ENCODE measurements at places on chromosomes 3 and 15.

- DNase-seq: no peak
Measured at GRCh38 chr15:33612721-33613304, 302.0 kb downstream of the RYR3 start.

DNA sequence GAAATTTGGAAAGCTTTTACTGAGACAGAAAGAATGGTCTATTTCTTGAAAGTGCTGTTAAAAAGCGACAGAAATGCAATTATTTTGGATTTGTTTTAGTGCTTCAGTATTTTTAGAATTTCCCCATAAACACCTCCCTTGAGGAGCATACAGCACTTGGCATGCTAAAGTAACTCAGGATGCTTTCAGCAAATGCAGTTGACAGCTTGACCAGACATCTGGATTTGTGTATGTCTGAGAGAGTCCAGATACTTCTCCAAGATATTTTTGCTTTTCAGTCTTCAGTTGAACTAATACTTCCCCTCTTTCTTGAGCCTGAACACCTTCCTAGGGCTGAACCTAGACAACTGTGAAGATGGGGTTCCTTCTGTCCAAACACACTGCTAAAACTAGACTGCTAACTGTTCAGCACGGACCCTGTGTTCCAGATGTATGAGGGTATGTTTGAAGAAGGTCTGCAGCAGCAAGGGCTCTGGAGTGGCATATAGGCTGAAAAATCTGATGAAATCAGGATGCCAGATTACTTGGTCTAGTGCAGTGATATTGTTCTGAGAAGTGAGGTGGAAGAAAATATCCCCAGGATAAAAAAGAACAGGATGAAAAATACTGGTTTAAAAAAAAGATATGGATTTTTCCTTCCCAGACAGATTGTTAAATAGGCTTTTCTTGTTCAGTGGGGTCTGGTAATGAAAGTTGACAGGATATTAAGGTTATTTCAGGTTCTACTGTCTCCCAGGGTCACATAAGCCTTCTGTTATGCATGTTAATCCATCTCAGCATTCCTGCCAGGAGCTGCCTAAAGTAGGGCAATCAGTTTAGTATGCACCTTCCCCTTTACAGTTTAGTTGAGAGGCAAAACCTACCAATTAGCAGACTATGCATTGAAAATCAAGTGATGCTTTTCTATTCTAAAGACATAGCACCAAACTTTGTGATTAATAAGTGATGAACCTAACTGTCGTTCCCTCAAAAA lies 516.9 kb upstream of the TBL1XR1 start:
- DNase-seq: no peak

DNA sequence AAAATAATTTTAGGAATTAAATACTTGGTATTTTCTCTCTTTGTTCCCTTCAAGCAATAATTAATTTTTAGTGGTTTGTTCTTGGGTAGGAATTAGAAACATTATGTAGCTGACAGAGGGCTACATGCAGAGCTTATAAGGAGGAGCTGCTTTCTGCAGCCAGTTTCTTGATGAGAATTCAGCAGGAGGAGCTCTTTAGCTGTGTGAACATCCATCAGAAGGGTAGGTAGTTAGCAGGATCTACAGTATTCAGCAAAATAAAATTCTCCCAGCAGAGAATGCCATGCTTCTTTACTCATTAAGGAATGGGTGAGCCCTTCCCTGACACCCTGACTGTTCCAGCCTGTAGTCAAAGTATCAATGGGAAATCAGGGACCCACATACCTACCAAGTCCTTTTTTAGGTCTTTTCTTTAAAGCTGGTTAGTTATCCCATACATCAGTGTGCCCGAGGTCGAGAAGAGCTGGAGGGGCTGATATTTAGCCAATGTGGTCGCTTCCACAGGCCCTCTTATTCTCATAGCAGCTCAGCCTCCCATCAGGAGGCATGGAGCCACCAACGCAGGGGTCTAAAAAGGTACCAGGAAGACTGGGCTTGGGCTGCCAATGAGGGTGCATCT lies 54.0 kb downstream of the KCNAB1 start:
- no peak for DNase-seq

- DNase-seq: no peak
Measured at GRCh38 chr3:128864351-128864811, 15.0 kb upstream of the ACAD9 start.

DNA sequence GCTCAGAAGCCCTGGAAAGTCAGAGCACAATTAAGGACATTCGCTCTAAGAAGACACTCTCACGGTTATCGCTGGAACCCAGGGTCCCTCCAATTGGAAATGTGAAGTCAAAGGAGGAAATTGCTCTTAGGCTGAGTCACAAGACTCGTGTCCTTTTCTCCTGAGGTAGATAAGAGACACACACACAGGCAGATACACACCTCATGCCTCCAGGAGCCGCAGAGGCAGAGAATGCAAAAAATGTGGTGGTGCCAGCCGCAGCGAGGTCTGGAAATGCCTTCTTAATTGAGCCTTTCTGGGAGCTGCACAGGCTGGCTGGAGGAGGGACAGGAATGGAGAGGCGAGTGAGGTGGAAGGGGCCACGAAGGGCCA lies 189.3 kb downstream of the OPA1 start:
- DNase-seq: peak; percentile 78

DNA sequence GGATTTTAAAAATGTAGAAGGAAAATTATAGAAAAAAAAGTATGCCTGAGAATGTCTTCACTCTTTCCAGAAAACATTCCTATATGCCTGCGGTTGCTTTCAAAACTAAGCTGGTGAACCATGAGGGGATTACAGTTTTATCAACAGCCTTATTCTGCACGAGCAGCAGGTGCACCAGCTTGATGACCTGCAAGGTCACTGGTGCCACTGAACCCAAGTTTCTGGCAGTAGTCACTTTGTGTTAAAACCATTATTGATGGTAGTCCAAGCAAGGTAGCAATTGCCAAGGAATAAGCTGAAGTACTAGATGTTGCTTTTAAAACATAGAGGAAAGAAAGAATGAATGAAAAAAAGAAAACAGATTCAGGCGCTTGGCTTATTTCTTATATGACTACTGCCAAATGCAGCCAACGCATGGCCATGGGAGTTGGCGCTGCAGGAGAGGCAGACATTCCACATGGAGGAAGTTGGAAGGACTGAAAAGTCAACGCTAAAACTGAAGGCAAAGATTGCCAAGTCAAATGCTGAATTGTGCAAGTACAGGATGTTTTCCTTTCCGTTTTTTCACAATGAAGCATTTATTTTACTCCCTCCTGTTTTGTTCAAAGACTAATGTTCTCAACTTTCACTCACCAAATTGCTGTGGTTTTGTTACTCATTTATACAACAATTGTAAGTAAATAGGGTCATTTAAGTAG lies 601.4 kb downstream of the CADM2 start:
- DNase-seq: no peak

DNA sequence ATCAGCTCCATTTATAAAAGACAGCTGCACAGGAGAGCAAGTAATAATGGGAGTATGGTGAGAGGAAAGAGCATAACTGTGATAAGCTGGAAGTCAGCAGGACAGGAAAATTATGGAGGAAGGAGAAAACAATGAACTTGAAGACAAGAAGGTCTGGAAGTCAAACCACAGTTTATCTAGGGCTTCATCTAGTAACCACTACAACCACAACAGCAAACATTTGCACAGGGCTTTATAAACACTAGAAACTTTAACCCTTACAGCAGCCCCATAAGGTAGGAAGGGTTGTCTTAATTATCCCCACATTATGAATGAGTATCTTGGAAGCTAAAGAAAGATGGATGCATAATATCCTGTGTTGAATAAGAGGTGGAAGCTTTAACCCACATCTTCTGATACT lies 820.8 kb downstream of the IGSF11 start:
- no peak for DNase-seq

DNA sequence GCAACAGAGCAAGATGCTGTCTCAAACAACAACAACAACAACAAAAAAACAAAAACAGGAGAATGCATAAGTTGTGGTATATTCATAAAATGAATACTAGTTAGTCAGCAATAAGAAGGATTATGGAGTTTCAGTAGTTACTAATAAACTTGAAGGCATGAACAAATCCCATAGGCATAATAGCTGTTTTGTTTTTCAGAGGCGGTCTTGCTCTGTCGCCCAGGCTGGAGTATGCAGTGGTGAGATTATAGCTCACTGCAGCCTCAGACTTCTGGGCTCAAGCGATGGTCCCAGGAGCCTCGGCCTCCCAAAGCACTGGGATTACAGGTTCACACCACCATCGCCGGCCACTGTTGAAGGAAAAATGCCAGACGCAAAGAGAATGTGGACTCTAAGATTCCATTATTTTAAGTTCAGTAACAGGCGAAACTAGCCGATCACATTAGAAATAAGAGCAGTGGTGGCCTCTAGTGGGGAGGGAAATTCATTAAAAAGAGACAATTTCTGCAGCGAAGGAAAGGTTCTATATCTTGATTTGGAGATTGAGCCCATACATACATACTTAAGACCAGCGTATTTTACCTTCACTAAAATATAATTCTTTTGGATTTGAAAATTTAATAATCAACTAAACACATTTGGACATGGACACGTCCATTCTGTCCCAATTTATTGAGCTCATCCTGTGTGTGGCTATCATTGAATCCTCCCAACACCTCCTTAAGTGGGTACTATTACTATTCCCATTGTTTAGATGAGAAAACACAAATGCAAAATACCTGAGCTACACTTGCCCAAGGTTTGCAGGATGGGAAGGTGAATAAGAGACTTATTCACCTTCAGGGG lies 27.4 kb upstream of the HDAC11 start:
- DNase-seq: no peak

DNA sequence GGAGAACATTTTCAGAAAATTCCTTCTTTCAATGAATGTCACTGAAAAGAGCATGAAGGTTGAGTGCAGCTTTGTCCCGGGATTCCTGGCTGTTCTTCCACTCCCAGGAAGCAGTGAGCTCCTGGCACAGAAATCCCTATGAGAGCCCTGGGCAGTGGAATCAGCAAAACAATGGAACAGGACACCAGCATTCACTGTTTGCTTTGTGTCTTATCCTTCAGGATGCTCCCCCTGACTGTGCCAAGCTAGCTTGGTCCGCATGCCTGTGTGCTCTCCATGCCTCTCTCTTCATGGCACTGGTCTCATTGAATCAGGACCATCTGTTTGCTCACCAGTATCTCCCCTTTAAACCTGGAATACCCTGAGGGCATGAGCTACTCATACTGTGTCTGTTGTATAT lies 102.0 kb upstream of the GADL1 start:
- DNase-seq: no peak

- no peak for DNase-seq
Measured at GRCh38 chr15:43859546-43859945, 32.7 kb downstream of the WDR76 start.

DNA sequence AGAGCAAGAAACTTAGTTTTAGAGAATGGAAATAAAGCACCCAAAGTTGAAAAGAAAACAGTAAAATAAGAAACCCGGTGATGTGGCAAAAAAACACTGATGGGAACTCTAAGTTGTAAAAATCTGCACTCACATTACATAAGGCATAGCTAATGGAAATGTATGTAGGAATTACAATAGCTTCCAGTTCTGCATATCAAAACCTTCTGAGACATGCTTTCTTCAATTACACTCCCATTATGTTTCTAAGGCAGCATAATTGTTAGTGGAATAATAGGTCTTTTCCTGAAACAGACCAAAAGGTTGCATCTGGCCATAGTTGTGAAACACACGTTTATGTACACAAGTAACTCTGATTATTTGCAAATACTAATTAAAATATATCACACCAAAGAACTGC lies 41.4 kb downstream of the SLC30A4 start:
- DNase-seq: no peak

DNA sequence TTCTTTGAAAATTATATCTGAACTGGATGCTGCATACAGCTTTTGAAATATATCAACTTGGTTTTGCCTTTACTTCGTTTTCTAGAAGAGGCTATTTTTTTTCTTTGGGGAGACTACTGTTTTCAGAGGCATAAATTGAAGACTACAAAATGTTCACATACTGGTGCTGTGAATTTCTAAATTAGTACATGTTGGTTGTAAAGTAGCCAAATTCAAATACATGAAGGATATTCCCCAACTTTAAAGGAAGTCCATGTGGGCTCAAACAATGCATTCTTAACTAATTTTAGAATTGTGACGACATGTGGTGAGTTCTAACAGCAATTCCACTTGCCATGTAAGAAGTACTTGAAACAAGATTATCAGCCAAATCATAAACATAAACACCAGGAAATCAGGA lies 295.7 kb downstream of the TUSC7 start:
- no peak for DNase-seq

- DNase-seq: no peak
Measured at GRCh38 chr3:33061782-33062181, 35.2 kb downstream of the GLB1 start.

DNA sequence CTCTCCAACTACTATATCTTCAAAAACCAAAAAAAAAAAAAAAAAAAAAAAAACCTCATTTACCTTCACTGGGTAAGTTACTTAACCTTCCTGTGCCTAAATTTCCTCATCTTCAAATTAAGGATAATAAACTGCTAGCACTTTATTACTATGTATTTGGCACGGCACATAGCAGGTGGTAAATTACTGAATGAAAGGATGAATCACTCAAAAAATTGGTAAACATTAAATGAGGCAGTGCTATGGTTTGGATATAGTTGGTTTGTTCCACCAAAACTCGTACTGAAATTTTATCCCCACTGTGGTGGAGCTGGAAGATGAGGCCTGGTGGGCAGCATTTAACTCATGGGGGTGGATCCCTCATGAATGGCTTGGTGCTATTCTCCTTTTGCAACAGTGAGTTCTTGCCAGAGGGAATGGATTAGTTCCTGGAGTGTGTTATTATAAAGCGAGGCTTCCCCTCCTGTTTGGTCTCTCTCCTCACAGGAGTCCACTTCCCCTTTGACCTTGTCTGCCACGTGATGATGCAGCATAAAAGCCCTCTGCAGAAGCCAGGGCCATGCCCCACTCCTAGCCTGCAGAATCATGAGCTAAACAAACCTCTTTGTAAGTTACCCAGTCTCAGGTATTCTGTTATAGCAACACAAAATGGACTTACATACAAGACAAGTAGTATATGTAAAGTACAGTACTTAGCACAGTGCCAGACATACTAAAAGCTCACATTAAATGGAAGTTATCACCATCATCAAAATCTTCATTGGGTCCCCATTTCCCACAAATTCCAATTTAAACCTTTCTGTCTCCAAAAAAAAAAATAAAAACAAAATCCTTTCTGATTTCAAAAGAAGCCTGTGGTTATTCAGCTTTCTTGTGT lies 20.6 kb downstream of the DCUN1D1 start:
- no peak for DNase-seq

- no peak for DNase-seq
Measured at GRCh38 chr3:157135671-157136396, 24.1 kb downstream of the CCNL1 start.

- no peak for DNase-seq
Measured at GRCh38 chr3:40206522-40206921, 103.0 kb upstream of the EIF1B start.

DNA sequence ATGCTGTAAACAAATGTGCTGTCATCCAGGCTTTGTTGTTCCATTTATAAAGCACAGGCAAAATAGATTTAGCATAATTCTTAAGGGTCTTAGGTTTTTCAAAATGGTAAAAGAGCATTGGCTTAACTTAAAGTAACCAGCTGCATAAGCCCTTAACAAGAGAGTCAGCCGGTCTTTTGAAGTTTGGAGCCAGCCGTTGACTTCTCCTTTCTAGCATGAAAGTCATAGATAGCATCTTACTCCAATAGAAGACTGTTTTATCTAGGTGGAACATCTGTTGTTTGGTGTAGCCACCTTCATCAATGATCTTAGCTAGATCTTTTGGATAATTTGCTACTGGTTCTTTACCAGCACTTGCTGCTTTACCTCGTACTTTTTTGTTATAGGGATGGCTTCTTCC lies 297.5 kb upstream of the DCBLD2 start:
- DNase-seq: no peak
